ENCODE measurements at places on chromosomes 2 and 18.

DNA sequence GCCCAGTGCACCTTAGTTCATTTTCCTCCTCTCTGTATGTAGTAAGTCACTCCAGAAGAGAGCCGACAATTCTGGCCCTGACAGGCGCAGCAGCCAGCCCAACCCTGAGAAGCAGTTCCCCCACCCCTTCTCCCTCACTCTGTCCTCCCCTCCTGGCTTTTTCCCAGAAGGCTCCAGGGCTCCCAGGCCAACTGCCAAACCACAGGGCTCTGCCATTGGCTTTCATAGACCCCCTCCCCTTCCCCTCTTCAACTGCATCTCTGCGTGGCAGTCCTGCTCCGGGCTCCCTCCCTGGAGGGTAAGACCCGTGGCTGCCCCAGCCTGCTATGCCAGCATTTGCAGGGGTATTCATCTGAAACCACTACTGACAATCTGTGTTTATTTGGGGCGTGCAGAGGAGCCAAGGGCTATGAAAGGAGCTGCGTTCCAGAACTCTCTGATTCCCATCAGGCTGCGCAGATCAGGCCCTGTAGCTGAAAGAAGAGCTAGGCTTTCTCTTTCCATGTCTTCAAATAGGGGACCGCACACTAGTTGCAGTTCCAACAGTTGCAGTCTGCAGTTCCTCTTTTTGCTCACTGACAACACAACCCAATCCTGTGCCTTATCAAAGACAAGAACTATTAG is 388.6 kb upstream of the TNP1 start:
- no peak for DNase-seq

GRCh38 chr2:158125756-158126498 is 24.3 kb downstream of the UPP2 start:
- DNase-seq, result no peak

DNA sequence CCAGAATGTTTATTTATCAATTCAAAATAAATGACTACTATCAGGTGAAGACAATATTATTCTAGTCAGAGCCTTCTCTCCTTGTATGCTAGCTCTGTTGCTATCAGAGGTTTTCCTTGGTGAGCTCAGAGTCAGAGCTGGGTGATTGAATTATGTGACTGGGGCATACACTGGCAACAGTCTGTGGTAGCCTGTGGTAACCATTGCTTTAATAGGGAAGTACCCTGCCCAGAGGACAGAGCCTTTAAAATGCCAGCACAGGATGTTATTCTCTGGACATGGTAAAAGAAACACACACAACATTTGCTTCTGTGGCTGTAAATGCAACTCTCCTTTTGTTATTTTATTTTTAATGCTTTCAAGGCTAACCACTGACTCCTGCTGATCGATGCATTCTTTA is 124.7 kb downstream of the PPP1R1C start:
- no peak for DNase-seq

DNA sequence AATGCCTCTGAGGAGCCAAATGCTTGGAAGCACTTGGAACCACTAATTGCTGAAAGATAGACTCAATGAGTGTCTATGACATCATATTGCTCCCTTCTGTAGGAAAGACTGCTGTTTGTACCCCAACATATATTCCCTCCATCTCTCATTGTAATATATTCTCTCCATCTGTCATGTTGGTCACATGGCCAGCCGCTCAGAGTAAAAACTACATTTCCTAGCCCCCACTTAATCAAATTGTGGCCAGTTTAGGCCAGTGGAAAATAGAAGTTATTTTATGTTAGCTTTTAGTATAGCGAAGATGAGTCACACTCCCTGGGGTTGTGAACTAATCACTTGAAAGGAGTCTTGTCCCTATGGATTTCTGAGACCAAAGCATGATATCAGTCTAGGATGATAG is 160.2 kb downstream of the HNMT start:
- DNase-seq, result no peak

GRCh38 chr2:12416600-12416999 is 300.1 kb upstream of the TRIB2 start:
- no peak for DNase-seq

GRCh38 chr2:113829270-113829669 is 60.6 kb upstream of the ACTR3 start:
- DNase-seq, result no peak

DNA sequence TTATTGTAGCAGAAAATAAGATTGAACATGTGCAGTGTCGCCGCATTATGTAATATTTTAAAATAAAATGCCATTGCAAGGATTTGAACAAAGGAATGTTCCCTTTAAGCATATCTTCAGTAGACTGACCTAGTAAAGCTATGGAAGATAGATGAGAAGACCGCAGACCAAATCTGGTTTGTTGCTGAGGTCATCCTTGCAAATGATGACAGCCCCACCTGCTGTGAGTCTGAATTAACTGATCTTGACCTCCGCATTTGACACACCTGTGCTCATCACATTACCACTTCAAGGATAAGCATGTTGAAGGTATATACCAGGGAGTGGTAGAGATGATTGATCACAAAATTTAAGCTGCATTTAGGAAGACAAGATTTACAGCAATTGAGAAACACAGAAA is 96.2 kb downstream of the NYAP2 start:
- no peak for DNase-seq

DNA sequence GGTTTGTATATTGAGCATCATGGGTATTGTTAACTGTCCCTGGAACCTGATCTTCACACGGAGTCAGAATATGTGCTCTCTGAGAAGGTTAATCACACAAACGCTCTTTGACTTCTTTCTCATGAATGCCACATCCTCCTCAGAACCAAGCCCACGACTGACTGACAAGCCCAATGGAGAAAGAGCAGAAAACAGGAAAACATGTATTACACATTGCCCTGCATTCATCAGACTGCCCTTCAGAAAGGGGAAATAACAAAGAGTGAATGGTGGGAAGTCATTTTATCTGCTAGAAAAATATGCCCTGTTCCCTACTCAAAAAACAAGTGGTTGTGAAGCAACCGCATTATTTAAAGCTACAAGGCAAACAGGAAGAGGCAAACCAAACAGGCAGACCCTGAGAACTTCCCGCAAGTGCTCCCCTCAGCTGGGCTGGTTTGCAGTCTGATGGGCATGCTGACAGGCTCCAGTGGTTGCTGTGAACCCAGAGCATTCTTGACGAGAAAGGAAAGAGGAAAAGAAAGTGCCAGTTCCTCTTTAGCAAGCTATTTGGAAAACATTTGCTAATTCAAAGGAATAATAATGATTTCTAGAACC is 172.9 kb upstream of the SETBP1 start:
- no peak for DNase-seq

DNA sequence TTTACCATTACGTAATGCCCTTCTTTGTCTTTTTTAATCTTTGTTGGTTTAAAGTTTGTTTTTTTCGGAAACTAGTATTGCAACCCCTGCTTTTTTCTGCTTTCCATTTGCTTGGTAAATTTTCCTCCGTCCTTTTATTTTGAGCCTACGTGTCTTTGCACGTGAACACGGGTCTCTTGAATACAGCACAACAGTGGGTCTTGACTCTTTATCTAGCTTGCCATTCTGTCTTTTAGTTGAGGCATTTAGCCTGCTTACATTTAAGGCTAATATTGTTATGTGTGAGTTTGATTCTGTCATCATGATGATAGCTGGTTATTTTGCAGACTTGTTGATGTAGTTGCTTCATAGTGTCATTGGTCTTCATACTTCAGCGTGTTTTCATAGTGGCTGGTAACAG is 37.5 kb upstream of the TTC39C start:
- no peak for DNase-seq

DNA sequence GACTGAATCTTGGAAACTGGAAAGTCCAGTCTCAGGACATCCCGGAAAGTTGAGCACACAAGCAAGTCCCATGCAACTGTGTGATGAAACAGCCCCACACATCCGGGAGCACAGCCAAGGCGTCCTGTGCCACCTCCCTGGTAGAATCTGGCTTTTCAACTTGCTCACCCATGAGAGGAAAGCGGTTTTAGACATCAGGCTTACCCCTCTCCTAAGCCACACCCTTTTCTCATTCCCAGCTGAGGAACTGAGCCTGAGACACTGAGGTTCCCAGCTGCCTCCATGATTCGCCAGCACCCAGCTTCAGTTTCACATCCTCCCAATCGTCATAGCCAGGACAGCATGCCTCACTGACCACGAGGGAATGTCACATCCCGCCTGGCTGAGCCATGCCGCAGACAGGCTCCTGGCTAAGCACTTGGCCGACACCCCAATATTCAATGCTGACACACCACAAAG is 60.3 kb downstream of the STEAP3 start:
- DNase-seq, result no peak

- DNase-seq, result no peak
Observed at GRCh38 chr2:132662732-132663131, 7.3 kb downstream of the LYPD1 start.

GRCh38 chr2:236209996-236210395 is 41.8 kb upstream of the GBX2 start:
- no peak for DNase-seq

GRCh38 chr2:48235076-48235475 is 294.9 kb upstream of the STON1 start:
- DNase-seq, result no peak

GRCh38 chr2:112010751-112011150 is 44.3 kb upstream of the TMEM87B start:
- no peak for DNase-seq

All from RWPE2 (cell line).